ENCODE measurements at places on chromosomes 7 and 10.

DNA sequence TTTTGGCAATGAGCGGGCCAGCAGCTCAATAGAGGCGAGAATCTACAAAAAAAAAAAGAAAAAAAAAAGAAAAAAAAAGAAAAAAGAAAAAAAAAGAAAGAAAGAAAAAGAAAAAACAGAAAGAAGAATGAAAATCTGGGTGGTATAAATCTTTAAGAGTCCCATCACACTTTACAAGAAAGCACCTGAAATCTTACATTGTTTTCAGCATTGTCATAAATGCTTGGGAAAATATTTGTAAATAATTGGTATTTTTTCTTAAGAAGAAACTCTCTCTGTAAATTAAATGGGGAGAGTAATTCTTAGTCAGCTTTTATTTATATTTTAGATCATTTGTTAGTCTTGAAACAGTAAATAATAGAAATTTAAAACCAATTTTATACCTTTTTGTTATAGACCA, 38.2 kb downstream of the NDUFB2 start:
- no peak for DNase-seq

- no peak for DNase-seq
These were observed 27.6 kb upstream of the PIK3AP1 start for GRCh38 chr10:96747734-96748550.

DNA sequence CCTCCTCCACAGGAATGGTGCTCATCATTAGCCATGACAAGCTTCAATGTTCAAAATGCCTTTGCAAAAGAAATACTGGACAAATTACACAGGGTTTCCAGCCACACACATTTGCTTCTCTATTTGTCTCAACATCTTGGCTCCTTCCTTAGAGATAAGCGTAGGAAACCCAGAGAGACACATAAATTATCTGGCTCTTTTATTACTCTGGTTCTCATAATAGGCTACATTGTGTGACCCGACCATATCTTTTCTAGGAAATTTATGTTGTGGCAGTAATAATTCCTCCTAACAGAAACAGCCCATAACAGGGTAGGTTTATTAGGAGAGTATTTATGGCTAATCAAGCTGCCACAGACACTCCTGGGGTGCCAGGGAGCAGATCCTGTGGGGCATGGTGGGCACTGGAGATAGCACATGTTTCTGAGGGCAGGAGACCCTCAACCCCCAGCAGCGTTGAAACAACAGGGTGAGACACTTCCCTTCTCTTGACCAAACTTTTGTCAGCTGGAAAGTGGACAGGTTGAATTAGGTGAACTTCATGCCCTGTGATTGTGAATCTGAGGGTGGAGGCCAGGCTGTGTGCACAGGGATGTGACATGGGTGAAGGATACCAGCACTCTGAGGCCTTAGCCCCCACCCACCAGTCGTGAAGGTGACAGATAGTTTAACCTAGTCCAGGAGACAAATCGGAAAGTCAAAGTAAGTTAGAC, 295.9 kb upstream of the ZNF32 start:
- DNase-seq, result no peak

GRCh38 chr7:2006921-2007381, 225.8 kb downstream of the MAD1L1 start:
- DNase-seq, result no peak

GRCh38 chr10:59234194-59234593, 57.8 kb downstream of the PHYHIPL start:
- DNase-seq, result no peak

GRCh38 chr10:111137007-111137406, 60.2 kb downstream of the ADRA2A start:
- no peak for DNase-seq

- DNase-seq, result no peak
These were observed 199.1 kb upstream of the PRKCQ start for GRCh38 chr10:6778992-6779701.

GRCh38 chr7:11875635-11876034, 43.6 kb upstream of the THSD7A start:
- peak; percentile 28 for DNase-seq

DNA sequence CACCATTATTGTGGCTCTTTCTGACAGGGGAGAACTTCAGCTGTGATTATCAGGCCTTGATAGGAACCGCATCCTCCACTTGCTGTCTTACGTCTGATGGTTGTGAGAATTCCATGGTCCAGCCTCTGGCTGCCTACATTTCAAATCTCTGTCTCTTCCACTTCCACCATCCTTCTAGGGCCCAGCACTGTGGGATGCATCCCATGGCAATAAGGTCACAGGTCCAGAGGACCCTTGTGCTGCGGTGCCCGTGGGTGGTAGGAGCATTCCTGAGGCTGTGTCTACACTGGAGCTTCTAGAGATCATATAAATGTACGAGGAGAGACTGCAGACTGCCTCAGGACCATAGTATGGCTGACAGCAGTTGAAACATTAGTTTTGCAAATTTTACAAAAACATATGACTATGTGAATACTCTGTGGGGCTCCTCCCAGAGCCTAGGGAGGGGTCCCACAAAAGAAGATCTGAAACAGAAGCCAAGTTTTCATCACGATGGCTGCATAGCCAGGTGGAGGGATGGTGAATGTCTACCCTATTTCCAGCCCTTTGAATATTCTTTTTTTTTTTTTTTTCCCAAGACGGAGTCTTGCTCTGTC, 11.8 kb downstream of the CALML3 start:
- DNase-seq, result no peak
